ENCODE measurements at places on chromosomes 1 and 21.
A peak's percentile ranks its signal among the peaks of the same experiment; 100 is the strongest.

DNA sequence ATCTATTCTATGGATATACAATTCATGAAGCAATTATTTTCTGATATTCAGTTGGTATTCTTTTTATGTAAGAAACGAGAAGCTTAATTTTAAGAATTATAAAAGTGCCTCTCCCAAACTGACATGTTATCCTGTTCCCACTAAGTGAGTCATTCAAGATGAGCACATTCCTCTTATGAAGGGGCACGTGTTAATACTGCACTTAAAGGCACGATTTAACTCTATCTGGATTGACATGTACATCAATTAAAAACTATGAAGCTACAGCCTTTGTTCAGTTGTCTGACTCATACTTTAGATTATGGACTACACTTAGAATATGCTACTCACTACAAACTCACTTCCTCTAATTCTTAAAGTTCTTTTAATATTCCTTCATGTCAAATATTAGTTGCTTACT lies 111.6 kb downstream of the CYYR1 start:
- no peak for DNase-seq

GRCh38 chr1:156750191-156750672 lies 1.2 kb downstream of the HDGF start:
- peak; percentile 80 for DNase-seq

DNA sequence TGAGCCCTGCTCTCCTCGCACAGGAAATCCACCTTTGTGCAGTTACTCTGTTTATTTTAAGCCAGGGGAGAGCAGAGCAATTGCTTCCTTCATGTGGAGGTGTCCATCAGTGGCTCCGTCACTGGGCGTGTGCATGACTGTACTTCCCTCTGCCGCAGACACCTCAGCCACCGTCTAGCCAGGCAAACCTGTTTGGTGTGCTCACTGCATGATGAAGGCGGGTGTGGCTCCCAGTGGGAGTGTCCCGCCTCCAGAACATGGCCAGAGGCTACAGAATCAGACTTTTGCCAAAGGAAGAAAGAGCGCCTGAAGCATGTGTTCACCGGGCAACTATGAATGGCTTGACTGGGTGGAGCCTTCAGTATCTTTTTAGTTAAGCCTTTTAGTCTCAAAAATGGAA lies 26.1 kb upstream of the LAMC2 start:
- no peak for DNase-seq

DNA sequence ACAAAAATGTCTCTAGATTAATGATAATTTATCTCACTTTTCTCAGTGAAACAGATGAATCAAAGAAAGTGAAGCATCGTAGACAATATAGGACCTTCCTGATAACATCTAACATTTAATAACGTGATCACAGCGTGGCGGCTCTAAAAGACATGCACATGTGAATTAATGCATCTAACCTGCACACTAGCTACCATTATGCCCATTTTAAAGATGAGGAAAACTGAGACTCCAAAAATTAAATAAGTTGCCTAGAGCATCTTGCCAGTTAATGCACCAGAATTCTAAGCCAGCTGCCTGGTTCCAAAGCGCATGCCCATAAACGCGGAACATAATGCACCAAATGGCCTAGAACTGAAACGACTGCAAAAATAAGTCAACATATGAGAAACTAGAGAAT lies 23.5 kb downstream of the ERG start:
- DNase-seq = no peak

- no peak for DNase-seq
Measured at GRCh38 chr1:18535391-18536210, 54.9 kb downstream of the KLHDC7A start.

DNA sequence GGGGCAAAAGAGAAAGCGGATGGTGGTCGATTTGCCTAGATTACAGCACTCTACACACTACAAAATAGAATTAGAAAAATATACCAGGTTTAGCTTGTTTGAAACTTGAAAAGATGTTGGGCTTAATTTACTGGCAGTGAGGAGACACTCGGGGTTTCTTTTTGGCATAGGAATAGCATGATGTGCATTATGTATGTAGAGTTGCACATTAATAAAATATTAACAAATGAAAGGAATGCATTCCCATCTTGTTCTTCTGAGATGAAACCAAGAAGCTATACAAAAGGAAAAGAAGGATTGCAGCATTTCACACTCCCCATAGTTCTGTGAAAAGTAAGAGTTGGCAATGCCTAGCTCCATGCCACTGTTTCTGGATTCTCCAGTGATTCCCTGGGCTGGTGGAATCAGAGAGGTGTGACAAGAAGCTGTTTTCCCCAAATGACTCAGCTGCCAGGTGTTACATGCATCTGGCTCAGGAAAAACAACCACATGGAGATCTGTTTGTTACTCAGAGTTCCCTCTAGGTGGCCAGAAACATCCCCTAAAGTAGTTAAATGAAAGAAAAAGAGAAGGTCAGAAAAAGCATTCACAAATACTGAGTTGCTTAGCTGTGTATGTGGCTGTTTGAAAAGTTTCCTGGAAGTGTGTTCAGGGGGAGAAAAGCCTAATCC lies 115.6 kb downstream of the UCK2 start:
- no peak for DNase-seq
